ENCODE measurements at places on chromosomes 12 and 14. TPM values are rescaled to one million over a fixed set of nuclear protein-coding genes. Genes with fewer than 3 reads are reported as not detected.

KRT79 gene
- total RNA-seq = 2.4 TPM

TBK1 gene
- 23.4 TPM for total RNA-seq

DNA sequence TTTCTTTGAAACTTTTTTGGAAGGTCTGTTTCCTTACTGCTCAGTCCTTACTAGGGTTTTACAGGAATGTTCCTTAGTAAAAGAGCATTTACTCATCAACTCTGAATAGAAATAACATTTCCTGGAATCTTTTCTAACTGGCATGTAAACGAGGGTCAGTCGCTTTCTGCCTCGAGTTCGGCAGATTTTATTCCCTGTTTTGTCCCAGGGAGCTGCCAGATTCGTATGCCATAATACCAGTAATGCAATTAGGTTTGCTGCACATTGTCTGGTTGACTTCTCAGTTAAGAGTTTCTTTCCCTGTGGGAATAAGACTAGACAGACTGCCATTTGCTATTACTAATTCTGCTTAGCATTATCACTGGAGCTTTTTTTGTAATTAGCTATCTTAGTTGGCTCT is 91.9 kb downstream of the VRK1 start:
- no peak for DNase-seq

SNX6 gene
- total RNA-seq = 97.4 TPM

DNA sequence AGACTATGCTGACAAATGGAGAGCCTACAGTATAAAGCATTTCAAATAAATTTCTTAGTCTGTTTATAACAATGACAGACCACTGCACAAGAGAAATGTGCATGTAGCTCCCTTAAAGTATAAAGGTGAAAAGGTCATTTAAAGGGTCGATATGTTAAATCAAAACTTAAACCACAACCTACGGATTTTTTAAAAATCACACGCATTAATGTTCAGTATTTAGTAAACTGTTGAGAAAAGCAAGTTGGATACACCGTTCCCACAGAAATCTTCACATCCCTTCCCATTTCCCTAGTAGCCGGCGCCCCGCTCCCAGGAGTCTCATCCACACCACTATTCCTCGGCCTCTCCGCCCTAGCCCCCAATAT is 614 bp downstream of the FKBP3 start:
- no peak for DNase-seq

DNA sequence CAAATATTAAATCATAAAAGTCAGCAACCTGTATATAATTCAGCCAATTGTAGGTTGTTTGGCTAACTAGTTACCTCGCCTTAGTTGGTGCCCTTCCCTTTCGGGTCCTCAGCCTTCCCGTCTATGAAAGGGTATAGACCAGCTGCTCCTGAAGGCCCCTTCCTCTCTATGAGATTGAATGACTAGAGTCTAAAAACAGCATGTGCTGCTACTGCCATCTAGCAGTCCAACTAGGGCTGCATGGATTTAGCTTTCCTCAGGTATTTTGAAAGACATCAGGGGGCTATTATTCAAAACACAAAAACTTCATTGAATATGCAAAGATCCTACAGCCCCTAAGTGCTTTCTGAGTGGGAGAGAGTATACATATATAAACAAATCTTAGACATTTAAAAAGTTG is 37.0 kb upstream of the TMEM263 start:
- DNase-seq = no peak

STAC3 gene
- total RNA-seq = 3.9 TPM

PLEKHD1 gene
- 0.19 TPM for total RNA-seq

- peak; percentile 16 for DNase-seq
These were observed 9.5 kb upstream of the AJUBA start for GRCh38 chr14:22991852-22992251.

DNA sequence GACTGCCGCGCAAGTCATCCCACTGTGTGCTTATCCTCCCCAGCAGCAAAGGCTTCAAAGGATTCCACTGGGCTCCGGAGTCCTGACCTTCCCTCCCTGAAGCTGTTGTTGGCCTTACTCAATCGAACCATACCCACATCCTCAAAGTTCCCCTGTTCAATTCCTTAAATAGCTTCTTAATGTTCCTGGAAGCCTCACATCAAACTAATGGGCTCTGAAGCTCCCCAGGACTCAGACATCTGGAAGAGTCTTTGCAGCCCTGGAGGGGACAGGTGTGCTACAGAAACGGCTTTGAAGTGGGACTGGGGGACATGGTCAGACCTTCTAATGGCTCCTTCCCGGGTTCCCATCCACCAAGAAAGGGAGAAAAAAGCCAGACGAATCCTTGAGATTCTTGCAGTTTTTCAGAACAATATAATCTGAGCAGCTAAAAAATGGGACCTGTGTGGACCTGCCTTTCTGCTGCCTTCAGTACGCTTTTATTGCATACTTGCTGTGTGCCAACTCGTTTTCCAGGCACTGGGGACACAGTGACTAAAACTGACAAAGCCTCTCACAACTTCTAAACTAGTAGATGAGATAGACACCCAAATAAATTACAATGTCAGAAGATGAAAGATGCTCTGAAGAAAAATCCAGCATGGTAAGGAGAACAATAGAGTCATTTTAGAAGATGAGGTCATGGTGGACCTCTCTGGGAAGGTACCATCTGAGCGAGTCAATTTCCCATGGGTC is 204.5 kb downstream of the MON2 start:
- no peak for DNase-seq

SOS2 gene
- 33.0 TPM for total RNA-seq

GRCh38 chr14:51581017-51581881 is 70.5 kb upstream of the FRMD6 start:
- DNase-seq = no peak

All from mesenteric fat pad (tissue), 1 donor.